ENCODE measurements at places on chromosomes 11 and 22.

- no peak for DNase-seq
Observed at GRCh38 chr11:82872377-82873150, 27.7 kb downstream of the PRCP start.

DNA sequence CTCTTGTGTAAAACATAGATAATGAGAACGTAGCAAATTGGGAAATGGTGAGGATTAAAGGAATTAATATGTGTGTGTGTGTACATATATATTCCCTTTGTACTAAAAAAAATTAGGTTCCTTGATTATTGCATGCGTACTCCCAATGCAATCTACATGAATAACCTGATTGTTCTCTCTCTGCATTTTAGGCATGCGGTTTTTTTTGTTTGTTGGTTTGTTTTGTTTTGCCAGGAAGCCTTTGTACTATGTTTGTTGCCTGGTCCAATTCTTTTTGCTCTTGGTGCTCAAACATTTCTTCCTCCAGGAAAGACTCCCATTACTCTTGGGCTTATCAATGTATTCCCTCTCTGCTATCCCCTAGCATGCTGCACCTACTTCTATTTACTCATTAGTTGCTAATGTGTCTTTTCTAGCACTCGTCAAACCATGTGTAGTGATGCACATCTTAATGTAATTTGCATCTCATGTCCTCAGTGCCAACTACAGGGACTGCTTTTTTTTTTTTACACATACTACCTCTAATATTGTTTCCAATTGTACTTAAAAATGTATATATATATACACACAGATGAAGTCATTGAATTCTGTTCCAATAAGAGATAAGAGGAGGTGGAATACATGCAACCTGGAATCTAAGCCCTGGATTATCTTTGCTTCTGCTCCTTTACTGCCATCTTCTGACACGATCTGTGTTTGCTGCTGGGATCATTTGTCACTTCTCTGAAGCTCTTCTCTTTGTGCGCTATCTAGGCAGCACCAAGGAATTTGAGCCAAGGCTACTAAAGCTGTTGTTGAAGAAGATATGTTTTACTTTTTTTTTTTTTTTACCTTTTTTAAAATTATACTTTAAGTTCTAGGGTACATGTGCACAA, 197.2 kb upstream of the ANO3 start:
- no peak for DNase-seq

- no peak for DNase-seq
Observed at GRCh38 chr11:5737091-5737490, 843 bp downstream of the OR56B1 start.

GRCh38 chr11:80194625-80195024, 753.8 kb upstream of the TENM4 start:
- no peak for DNase-seq

- no peak for DNase-seq
Observed at GRCh38 chr22:17302616-17303015, 66.6 kb upstream of the CECR2 start.

DNA sequence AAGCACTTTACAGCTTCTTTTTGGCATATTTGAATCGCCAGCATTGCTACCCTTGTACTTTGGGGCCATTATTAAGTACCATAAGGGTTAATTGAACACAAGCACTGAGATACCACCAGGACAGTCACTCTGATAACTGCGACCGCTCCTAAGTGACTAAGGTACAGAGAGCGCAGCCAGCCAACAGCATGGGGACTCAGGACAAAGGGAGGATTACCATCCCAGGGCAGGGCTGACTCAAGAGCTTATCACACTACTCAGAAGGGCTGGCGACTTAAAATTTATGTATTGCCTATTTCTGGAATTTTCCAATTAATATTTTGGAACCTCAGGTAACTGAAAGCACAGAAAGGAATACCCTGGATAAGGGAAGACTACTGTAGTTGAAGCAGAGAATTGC, 479 bp downstream of the ZNF280A start:
- no peak for DNase-seq

GRCh38 chr22:40202225-40202944, 24.7 kb downstream of the TNRC6B start:
- no peak for DNase-seq

DNA sequence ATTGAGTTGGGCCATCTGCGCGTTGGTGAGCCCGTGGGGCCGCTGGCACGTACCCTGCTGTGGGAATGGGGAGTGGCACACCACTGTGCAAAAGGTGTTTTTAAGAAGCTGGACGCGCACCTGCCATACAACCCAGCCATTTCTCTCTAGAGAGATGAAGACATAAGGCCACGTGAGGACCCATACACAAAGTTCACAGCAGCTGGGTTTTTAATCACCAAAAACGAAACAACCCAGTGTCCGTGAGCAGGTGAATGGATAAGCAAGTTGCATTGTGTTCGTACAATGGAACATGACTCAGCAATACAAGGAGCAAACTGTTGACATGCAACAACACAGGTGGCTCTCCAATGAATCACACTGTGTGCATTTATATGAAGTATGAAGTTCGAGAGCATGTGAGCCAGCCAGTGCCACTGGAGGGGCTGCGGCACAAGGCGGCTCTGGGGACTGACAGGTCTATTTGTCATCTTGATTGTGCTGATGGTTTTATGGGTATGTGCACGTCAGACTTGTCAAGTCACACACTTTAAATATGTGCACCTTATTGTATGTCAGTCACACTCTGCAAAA, 30.6 kb upstream of the PANX2 start:
- no peak for DNase-seq

DNA sequence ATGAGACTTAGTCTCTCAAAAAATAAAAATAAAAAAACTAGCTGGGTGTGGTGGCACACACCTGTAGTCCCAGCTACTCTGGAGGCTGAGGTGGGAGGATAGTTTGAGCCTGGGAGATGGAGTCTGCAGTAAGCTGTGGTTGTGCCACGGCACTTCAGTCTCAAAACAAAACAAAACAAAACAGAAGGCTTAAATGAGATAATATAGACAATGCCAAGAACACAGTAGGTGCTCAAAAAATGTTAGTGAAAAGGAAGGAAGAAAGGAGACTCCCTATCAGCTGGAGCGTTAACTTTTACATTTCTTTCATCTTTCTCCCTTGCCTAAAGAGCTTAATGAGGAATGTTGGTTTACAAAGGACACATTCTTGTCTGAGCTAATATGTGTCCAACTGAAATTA, 4.1 kb upstream of the ASCC2 start:
- no peak for DNase-seq

DNA sequence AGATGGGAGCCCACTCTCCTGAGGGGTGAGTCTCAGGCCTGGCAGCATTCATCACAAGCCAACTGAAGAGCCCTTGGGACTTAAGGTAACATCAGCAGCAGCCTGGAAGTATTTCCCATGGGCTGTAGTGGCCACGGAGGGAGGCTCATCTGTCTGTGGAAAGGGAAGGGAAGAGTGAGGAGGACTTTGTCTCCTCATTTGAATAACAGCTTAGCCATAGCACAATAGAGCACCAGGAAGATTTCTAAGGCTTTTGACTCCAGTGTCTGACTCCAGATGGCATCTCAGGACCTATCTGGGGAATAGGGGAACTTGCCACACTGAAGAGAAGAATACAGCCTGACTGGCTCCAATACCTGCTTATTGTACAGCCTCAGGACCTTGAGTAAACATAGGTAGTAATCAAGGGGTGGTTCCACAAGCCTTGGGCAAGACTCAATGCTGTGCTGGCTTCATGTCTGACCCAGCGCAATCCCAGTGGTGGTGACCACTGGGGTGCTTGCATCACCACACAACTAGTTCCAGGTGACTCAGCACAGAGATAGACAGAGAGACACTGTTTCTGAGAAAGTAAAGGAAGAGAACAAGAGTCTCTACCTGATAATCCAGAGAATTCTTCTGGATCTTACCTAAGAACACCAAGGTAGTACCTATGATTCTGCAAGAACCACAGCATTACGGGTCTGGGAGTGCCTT, 510.5 kb upstream of the CCDC179 start:
- no peak for DNase-seq

DNA sequence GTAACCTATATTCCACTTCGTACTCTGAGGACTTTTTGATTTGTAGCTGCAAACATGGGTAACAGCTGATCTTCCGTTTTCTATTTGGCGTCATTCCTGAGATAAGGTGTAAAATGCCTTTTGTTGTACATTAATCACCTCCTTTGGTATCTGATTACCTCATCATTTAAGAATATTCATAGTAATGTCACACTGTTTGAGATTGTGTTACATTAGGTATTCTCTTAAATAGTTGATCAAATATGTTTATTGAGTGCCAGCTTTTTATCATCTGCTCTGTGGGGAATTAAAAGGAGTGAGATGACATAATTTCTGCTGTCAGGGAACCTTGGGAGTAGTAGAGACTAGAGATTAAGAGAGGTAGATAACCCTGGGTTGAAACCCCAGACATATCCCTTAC, 5.9 kb downstream of the NCAM1 start:
- DNase-seq, result no peak

- no peak for DNase-seq
Observed at GRCh38 chr11:118339281-118339961, 3.1 kb downstream of the CD3D start.

GRCh38 chr11:27161071-27161470, 120.5 kb downstream of the BBOX1 start:
- no peak for DNase-seq

DNA sequence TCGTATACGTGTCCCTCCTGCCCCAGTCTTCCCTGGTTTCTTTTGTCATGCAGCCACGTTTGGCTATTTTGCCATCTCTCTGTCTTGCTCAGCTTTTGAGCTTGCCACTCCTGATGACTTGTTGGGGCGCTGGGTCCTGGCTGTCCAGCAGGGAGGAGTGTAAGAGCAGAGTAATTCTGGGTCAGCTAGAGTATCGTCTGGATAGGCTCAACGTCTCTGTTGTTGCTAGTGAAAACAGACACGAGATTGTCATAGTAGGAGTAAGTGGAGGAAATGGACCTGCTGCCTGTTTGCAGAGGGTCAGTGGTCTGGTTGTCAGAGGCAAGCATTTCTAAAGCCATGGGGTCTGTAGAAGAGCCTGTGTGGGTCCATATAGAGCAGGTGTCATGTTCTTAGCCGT, 83.0 kb downstream of the PPP6R3 start:
- no peak for DNase-seq

GRCh38 chr11:75152090-75152489, 1.2 kb downstream of the SLCO2B1 start:
- DNase-seq, result no peak

DNA sequence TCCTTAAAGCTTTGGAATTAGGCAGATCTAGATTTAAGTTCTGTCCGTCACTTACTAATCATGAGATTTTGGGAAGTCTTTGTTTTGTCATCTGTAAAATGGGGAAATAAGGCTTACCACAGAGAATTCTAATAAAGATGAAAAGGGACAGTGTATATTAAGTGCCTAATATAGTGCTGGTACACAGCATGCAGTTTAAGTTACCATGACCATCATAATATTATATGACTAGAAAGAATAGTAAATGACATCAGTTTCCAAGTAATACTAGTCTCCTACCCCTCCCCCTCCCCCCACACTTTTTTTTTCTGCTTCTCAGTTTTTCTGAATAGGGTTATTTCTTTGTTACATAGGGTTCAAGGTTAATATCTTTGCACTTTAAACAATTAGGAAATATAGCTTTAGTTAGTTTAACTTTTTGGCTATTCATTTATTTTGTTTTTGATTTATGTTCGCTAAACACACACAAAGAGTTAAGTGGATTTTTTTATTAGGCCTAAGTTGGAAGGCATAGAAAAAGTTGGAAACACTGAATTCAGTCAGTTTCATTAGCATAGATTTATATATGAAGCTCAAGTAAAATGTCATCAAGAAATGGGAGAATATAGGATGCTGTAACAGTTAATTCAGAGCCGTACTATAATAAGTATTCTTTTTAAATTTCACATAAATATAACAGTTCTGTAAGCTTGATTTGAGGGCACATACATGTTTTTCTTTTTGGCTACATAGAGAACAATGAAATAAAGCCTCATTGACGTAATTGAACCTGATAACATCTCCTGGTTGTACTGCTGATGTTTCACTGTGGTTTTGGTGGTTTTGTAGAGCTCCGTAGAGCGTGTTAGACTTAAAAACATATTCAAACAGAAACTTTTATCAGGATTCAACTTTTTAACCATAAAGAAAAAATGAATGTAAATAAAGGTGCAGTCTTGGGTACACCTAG, 121.2 kb downstream of the PDE3B start:
- no peak for DNase-seq

DNA sequence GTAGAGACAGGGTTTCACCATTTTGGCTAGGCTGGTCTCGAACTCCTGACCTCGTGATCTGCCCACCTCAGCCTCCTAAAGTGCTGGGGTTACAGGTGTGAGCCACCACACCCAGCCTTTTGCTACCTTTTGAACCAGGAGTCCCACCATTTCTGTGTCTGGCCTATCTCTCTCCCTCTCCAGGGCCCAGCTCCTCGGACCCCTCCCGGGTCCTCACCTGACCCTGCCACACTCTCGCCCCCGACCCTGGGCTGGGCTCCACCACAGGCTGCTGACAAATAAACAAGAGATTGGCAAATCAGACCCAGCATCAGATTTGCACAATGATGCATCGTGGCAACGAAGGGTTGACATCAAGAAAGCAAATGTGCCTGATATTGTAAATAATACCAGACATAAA, 8.8 kb downstream of the KRTAP5-5 start:
- no peak for DNase-seq

DNA sequence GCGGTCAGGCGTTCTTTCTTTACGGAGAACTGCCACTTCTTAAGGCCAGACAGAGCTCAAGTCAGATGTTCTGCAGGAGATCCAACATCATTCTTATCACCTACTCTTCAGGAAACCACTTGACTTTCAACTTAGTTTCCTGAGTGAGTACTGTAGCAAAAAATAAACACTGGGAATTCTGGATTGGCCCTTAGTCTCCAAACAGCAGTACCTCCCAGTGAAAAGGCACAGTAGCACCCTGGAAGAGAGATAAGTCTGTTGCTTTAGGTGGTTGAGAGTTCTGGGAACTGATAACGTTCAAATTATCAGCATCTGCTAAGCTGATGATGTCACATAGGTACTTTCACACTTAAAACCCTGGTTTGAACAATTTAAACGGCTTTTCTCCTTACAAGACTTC, 971.8 kb upstream of the TENM4 start:
- DNase-seq, result no peak

DNA sequence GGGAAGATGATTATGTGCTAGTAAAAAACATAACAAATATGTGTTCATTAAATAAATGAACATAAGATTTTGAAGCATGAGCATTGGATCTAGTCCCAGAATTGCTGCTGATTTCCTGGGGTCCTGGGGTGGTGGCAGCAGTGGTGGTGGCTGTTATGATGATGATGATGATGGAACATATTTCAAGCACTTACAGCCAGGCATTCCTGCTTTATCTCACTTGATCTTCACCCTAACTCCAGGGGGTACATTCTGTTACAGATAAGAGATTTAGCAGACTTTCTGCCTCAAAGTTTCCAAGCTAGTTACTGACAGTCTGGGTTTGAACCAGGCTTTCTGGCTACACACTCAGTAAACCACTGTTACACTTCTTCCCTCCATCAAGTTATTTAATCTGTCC, 5.2 kb downstream of the TRAPPC4 start:
- no peak for DNase-seq

Data from esophagus squamous epithelium (tissue), 5 donors.